ENCODE measurements at places on chromosomes 11 and 22.

- no peak for DNase-seq
Observed at GRCh38 chr11:17405232-17406005, 17.0 kb upstream of the KCNJ11 start.

GRCh38 chr22:31229402-31230079, 17.4 kb downstream of the LIMK2 start:
- DNase-seq = no peak

GRCh38 chr22:19870153-19871022, 15.7 kb upstream of the GNB1L start:
- no peak for DNase-seq

GRCh38 chr11:116234989-116235568, 537.7 kb downstream of the BUD13 start:
- no peak for DNase-seq

DNA sequence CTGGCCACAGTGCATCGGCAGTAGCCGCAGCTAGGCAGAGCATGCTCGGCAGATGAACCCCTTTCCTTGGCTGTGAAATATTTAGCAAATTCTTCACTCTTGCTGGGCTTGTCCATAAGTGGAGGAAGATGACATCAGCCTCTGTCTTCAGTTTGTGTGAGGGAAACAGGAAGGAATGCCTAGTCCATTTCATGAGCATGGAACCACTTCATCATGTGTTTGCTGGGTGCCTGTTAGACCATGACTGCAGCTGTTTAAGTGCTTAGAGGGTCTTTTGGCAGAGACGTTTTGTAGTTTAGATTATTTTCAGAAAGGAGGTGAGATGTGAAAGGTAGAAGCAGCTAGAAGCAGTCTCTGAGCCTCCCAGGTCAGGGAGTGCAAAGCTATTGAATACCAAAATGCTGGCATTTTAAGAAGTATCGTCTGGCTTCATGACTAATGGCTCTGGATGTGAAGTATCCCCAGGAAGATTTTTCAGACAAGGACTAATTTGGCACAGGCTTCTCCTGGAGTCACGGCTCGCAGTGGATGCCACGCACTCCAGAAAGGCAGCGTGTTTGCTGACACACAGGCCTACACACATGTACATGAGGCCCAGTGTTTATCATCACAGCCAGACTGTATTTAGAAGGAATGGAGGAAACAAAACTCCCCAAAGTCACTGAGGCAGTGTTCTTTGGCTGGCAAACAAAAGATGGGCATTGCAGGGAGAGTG, 43.1 kb upstream of the GRAMD1B start:
- no peak for DNase-seq

- no peak for DNase-seq
Observed at GRCh38 chr22:36182857-36183256, 18.8 kb downstream of the APOL4 start.

DNA sequence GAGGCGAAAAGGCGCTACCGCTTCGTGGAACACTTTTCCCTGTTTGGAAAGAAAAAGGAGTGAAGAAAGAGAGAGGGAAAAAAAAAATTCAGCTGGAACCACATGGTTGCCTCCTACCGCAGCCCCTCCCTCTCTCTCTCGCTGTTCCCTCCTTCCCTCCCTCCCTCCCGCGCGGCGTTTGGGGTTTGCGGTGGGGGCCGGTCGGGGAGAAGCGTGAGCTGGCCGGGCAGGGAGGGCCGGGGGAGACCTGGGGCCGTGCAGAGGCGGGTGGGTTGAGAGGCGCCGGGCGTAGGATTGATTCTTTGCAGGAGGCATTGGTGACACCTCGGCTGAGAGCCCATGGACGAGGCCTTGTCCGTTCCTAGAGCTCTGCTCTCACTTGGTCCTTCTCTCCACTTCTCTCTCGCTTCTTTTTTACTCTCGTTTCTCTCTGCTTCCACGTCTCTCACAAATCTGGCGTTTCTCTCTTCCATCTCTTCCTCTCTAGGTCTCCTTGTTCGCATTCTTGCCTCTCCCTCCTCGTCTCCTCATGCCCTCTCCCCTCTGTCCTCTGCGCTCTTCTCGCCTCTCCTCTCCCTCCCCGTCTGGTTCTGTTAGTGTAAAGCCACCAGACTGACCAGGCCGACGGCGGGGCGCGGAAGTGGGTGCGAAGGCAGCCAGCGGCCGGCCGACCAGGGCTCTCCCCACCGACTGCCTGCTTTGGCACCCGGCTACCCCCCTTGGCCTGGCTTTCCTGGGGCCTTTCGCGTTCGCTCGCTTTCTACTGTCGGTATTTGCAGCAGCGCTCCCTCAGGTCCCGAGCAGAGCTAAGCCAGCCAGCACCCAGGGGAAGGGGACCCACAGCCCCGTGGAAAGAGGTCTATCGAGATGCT, at the start of gene CLMP:
CLMP (minus strand) TSS at position 61 of the 872 bp plus-strand sequence. CDS start 308 bp downstream, outside the sequence.
- DNase-seq = no peak

GRCh38 chr11:134460062-134460561, 48.1 kb upstream of the B3GAT1 start:
- no peak for DNase-seq

DNA sequence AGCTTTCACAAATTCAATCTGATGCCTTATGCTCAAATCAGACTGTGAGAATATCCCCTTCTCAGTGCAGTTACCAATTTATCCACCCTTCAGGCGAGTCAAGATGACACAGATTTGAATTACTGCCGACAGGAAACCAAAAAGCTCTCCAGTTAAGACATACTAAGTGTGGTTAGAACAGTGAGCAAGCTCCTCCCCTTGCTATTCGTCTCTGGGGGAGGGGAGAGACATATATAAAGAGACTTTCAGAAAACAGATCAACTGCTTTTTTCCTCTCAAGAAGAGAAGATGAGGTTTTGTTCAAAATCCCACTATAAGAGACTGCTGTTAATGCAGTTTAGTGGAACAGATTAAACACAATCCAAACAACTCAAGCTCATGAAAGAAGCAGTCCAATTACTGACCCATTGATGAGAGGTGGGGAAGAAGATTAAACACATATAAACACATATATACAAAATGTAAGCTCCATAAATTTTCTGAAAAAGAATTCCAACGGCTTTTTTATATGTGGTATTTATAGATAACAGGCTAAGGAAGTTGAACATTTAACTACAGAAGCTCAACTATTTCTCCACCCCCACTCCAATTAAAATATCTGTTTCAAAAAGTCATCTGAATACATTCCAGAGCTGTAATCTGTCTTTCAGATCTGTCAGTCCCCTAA, 102.7 kb downstream of the MRTFA start:
- DNase-seq = peak; percentile 91

DNA sequence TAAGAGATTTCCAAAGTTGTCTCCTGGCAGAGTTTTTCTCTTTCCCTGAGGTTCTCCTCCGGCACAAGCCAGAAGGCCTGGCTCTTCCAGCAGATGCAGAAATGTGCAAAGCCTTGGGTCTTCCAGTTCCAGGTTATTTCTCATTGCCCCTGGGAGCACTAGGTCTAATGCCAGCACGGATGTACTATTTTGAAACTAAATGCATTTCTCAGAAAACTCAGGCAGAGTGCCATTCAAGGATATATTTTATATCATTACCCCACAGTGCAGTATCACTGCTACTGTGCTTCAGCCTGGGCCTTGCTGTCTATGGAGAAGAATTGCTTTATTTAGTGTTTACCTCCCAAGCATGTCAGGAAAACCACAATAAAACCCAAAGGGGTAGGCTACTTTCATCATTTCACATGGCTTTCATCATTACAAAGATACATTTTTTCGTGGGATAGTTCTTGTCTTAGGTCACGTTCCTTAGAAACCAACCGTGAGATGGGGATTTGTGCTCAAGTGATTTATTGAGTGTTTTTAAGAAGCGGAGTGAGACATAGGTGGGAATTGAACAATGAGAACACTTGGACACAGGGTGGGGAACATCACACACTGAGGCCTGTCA, 22.4 kb upstream of the FZD4 start:
- DNase-seq = no peak

GRCh38 chr11:127350476-127350875, 349.9 kb upstream of the KIRREL3 start:
- no peak for DNase-seq

DNA sequence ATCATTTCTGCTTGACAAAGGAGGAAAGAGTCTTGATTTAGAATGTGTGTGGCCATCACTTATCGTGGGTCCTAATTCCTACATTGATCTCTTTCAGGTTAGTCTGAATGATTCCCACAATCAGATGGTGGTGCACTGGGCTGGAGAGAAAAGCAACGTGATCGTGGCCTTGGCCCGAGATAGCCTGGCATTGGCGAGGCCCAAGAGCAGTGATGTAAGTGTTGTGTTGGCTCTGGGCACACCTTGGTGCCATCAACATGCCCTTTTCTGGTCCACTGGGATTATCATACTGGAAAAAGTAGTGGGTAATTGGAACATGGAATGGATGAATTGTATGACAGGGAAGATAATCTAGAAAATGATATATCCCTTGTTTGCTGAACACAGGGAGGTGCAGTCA, 17.1 kb upstream of the SORL1-AS1 start:
- no peak for DNase-seq

- no peak for DNase-seq
Observed at GRCh38 chr11:11988099-11988651, 20.3 kb downstream of the DKK3 start.

GRCh38 chr11:14140991-14141390, 178.5 kb downstream of the SPON1 start:
- DNase-seq = no peak

GRCh38 chr22:24981066-24981465, 28.6 kb downstream of the KIAA1671 start:
- DNase-seq = no peak

DNA sequence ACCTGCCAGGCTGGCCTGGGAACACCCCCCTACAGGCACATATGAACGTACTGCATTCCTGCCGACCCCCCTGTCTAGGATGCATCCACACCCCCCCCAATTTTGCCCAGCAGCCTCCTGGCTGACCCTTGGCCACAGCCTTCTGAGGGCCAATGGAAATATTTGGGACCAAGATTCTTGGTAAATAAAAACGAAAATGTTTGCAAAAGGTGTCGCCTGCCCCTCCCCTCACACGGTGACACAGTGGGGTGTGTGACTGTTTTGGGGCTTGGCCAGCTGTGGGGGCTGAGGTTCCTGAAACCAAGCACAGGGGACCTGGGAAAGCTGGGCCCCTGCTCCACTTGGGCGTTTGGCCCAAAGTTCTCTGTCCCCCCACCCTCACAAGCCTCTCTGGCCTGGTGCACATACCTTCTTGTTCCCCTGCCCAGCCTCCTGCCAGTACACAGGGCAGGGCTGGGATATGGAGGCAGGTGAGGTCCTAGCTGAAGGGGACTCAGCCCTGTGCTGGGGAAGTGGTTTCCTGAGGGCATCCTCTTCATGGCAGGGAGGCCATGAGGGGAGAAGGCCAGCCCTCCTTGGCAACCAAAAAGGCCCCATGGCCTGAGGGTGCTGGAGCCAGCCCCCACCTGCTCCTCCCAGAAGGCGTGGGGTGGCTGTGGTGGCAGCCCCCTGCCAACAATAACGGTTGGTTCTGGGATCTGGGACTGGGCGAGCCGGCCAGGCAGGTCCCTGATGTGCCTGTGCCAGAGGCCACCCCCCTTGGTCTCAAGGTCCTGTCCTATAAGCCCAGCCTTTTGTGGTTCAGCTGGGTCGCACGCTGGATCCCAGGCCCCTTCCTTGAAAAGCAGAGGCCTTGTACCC, 2.1 kb upstream of the CRACR2B start:
- no peak for DNase-seq

DNA sequence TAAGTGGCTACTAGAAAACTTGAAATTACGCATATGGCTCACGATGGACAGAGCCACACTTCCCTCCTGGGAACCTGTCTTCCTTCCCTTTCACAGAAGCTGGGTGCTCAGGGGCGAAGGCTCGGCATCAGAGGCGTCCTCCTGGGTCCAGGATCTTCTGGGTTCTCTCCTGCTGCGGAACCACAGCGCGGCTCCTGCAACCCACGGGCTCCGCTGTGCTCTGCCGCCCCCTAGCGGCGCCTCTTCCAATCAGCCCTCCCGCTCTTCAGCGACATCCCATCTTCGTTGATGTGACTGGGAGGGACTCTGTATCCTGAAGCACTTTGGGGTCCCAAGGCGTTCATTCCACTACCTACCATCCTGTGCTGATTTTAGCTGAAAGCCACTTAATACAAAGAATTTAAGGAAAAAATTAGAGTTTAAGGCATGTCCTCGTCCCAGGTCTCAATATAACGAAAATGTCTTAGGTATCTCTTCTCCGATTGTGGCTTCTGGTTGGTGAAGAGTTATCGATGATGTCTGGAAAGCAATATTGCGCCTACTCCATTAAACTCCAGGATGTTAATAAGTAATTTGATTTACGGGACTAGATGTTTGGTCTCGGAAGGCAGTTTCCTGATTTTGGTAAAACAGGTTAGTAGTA, 14.8 kb upstream of the RPS3 start:
- peak; percentile 75 for DNase-seq

GRCh38 chr11:22670830-22671229, 4.4 kb downstream of the GAS2 start:
- peak; percentile 3 for DNase-seq

DNA sequence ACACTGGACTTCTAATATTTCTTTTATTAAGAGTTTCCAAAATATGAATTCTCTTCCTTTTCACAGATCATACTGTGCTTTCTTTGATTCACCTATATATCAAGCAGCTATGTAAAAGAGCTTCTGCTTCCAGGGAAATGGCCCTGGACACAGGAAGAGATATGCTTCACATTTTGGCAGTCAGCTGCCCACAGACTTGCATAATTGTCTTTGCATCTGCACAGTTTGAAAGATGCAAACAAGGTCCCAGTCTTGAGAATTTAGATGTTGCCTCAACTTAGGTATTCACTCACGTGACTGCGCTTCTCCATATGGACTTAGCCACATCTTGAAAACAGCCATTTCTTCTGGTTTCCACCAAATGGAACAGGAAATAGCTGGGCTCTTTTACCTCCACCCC, 92.3 kb upstream of the POU2AF2 start:
- DNase-seq = no peak

- DNase-seq = no peak
Observed at GRCh38 chr11:69970785-69971535, 107.2 kb upstream of the ANO1 start.

DNA sequence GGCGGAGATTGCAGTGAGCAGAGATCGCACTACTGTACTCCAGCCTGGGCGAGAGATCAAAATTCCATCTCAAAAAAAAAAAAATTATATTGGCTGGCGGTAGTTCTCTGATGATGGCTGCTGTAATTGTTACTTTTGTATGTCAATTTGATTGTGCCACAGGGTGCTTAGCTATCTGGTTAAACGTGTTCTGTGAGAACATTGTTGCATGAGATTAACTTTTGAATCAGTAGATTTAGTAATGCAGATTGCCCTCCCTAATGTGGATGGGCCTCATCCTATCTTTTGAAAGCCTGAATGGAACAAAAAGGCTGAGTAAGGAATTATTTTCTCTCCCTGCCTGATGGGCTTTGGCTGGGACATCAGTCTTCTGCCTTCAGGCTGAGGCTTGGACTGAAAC, 654.2 kb downstream of the OPCML start:
- no peak for DNase-seq

DNA sequence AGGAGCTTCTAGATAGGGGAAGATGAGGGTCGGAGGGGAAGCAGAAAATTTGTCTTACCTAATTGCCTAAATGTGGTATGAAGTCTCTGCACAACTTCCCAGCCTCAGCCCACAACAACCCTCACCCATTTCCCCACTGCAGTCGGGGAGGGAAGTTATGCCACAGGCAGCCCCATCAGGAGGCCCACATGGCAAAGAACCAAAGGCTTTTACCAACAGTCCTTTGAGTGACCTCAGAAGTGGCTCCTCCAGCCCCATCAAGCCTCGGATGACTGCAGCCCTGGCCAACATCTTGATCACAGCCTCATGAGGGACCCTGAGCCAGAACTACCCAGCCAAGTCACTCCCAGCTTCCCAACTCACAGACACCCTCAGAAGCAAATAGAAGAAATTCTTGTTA, 54.8 kb downstream of the CHST1 start:
- DNase-seq = no peak

Measured in activated CD4-positive, alpha-beta T cell treated with anti-CD3 and anti-CD28 coated beads, Interleukin-2, amount 50 U/mL, for 16 hours (primary cell).